ENCODE measurements at places on chromosomes 7 and 10.

DNA sequence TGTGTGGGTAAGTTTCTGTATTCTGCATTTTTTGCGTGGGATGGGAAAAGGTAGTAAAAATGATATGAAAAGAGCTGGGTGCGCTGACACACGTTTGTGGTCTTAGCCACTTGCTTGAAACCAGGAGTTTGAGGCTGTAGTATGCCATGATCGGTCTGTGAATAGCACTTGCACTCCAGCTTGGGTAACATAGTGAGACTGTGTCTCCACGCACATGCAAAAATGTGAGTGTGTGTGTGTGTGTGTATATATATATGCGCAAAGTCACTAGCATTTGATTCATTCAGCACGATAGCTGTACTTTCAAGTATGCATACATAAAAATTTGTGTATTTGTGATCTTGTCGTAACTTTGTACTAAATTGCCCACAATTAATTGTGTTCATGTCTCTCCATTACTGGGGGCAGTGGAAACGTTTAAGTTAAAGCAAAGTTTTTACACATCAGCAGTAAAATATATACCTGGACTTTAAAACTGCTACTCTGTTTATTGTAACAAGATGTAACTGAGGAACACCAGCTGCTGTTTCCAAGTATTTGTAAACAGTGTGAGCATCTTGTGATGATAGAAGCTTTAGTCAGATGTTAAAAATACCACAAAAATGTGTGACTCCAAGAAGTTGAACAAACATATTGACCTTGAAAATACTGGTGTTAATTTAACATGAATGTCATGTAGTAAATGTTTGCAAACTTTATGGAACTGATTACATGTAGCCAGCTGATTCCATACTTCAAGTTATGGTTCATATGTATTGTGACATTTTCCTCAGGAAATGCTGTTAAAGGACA lies 1.6 kb downstream of the ZRANB1 start:
- no peak for DNase-seq

- no peak for DNase-seq
These were observed 87.9 kb downstream of the HIF1AN start for GRCh38 chr10:100623521-100624230.

- DNase-seq, result no peak
These were observed 64.2 kb downstream of the CUL2 start for GRCh38 chr10:35025916-35026315.

GRCh38 chr7:155368894-155369600 lies 71.4 kb downstream of the INSIG1 start:
- DNase-seq, result no peak

- DNase-seq, result no peak
These were observed 649.6 kb downstream of the LRMDA start for GRCh38 chr10:76080991-76081390.

DNA sequence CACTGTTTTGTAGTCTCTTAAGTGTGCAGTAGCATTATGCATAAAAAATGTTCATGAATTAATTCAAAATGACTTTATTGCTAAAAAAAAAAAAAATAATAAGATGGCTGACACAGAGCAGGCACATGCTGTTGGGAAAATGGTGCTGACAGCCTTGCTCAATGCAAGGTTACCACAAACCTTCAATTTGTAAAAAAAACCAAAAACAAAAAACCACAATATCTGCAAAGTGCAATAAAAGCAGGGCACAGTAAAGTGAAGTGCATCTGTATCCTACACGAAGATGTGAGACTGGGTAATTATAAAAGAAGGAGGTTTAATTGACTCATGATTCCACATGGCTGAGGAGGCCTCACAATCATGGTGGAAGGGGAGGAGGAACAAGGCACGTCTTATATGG lies 185.8 kb downstream of the USP6NL start:
- DNase-seq, result no peak

GRCh38 chr10:17019696-17020095 lies 109.9 kb downstream of the CUBN start:
- no peak for DNase-seq
